ENCODE measurements at places on chromosomes 6 and 20. TPM values are rescaled to one million over a fixed set of nuclear protein-coding genes. Genes with fewer than 3 reads are reported as not detected.

TAGAP gene
- total RNA-seq: not detected

CYP39A1 gene
- total RNA-seq: under 0.01 TPM

CTCFL gene
- not detected for total RNA-seq

GNAS-AS1 gene
- 0.58 TPM for total RNA-seq

VEGFA gene
- 811 TPM for total RNA-seq

PARD6B gene
- 1.7 TPM for total RNA-seq

ENPP5 gene
- total RNA-seq: 5.6 TPM

SLC4A11 gene
- total RNA-seq: 0.38 TPM

HUS1B gene
- 0.77 TPM for total RNA-seq

RAET1L gene
- not detected for total RNA-seq

NT5E gene
- total RNA-seq: 306 TPM

CDSN gene
- not detected for total RNA-seq

COL11A2 gene
- 0.56 TPM for total RNA-seq

TRIM15 gene
- not detected for total RNA-seq

GPLD1 gene
- 0.28 TPM for total RNA-seq

LY6G6D gene
- not detected for total RNA-seq

HLA-DMB gene
- total RNA-seq: 1.4 TPM

DSTN gene
- total RNA-seq: 368 TPM

ZMYND8 gene
- 11.3 TPM for total RNA-seq

CST4 gene
- total RNA-seq: 0.77 TPM

CENPQ gene
- 7.0 TPM for total RNA-seq

LRFN2 gene
- not detected for total RNA-seq

SCGN gene
- total RNA-seq: not detected

INSM1 gene
- total RNA-seq: not detected

KIF6 gene
- 0.28 TPM for total RNA-seq

NRSN1 gene
- total RNA-seq: not detected

ANKEF1 gene
- total RNA-seq: 0.96 TPM

Data from regular cardiac myocyte (primary cell).